ENCODE measurements at places on chromosomes 16 and 17.

GRCh38 chr16:72922714-72923113 is 125.2 kb downstream of the ZFHX3 start:
- DNase-seq = no peak

DNA sequence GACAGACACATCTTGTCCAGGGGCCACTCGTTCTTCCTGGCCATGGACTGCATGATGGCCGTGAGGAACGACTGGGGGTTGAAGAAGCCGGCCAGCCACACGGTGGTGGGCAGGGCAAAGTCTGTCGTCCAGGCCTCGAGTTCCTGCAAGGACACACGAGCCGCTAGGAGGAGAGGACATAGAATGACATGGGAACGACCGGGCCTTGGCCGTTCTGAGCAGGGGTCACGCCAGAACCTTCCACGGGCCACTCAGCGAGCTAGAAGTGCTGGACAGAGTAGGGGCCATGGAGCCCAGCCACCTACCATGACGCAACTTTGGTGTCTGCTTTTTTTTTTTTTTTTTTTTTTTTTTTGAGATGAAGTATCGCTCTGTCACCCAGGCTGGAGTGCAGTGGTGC is 47.0 kb downstream of the PGS1 start:
- peak; percentile 66 for DNase-seq

GRCh38 chr16:30409125-30410060 is 2.0 kb downstream of the ZNF771 start:
- peak; percentile 77 for DNase-seq

GRCh38 chr17:82781894-82782274 is 30.0 kb downstream of the TBCD start:
- no peak for DNase-seq

GRCh38 chr16:75965504-75966374 is 239.4 kb upstream of the CPHXL start:
- DNase-seq = no peak

- no peak for DNase-seq
Measured at GRCh38 chr17:27153005-27153404, 140.9 kb upstream of the WSB1 start.

DNA sequence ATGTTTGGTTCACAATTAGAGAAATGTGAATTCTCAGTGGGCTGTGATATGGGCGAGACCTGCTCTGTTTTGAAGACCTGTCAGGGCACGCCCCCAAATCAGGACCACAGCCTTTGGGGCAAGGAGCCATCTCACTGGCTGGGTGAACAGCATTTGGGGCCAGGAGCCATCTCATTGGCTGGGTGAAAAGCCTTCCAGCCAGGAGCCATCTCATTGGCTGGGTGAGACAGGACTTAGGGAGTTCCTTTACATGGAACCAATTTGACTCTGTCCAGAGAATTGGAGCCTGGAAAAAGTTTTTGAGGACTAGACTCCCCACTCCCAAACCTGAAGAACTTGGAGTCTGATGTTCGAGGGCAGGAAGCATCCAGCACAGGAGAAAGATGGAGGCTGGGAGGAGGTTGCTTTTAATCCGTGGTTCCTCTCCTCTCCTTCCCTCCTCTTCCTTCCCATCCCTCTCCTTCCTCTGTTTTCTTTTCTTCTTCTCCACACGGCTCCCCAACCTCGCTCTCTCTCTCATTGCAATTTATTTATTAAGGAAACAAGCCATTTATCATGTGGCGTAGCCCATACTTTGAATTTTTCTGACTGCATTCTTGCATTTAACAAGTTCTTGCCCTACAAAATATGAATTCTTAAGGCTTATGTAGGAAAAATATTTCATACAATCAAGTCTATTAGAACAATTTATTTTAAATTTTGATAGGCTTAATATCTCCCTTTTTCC is 19.7 kb downstream of the FOXL1 start:
- DNase-seq = no peak

DNA sequence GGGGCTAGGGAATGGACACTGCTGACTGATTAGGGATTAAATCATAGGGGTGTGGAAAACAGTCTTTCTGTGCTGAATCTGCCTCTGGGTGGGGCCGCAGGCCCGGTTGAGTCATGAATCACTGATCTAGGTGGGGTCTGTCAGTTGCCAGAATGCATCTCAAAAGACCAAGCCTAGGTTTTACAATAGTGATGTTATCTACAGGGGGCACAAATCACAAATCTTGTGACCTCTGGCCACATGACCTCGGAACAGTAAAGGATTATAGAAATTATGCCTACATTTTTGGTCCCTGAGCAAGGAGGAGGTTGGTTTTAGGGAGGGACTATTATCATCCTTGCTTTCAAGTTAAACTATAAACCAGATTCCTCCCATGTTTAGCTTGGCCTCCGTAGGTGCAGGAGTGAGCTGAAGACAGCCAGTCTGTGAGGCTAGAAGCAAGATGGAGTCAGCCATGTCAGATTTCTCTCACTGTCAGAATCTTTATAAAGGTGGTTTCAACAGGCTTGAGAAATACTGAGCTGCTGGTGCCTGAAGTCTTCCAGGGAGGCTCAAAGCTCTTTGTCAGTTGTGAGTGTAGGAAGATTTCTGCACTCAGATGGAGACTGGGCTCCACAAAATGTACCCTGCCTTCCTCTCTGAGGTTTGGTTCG is 12.9 kb downstream of the GNGT2 start:
- no peak for DNase-seq

DNA sequence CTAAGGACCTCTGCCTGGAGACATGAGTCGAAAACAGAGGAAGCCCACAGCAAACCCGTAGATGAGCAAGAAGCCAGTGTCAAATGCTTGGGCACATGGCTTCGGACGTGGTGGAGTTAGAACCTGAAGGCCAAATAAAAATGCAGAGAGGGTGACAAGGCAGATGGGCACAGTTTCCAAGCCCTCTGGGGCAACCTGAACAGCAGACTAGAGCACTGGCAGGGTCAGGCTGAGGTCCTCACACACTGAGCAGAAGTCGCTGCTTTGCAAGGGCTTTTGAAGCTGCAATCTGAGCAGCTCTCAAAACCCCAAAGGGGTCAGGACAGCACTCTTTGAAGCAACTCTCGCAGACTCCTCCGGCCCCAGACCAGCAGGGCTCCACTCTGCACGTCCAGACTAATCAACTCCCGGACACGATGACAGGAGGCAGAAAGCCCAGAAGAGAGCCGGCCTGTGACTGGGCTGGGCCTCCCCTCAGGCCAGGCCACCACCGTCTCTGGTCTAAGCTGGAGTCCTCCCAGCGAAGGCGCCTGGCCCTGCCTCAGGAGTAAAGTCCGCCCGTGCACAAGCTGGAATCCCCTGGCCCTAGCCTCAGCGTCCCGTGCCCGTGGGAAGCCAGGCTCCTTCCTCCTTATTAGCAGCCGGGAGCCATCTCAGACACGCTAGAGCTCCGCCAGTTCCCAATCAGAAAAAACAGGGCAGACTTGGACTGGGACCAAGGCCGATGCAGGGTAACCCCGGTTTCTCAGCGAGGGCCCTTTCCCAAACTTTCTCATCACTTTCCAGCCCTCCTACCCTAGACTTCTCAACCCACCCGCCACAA is 924 bp downstream of the SMARCD2 start:
- DNase-seq = no peak

- DNase-seq = no peak
Measured at GRCh38 chr16:68696514-68696913, 40.6 kb upstream of the CDH1 start.

DNA sequence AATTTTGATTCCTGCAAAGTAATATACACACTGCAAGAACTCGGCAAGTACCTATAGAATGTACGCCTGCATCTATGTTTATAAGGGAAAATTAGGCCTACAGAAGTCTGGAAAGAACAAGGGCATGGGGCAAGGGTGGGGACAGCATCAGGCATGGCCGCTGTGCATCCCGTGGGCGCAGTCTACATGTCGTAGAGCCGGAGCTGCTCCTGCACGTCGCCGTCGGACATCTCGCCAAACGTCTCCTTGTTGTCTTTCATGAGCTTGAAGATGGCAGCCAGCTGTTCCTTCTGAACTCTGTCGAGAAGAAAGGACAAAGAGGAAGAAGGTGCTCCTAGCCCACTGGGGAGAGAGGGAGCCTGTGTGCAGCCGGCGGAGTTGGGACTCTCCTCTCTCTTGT is 33.4 kb downstream of the MXRA7 start:
- DNase-seq = no peak

DNA sequence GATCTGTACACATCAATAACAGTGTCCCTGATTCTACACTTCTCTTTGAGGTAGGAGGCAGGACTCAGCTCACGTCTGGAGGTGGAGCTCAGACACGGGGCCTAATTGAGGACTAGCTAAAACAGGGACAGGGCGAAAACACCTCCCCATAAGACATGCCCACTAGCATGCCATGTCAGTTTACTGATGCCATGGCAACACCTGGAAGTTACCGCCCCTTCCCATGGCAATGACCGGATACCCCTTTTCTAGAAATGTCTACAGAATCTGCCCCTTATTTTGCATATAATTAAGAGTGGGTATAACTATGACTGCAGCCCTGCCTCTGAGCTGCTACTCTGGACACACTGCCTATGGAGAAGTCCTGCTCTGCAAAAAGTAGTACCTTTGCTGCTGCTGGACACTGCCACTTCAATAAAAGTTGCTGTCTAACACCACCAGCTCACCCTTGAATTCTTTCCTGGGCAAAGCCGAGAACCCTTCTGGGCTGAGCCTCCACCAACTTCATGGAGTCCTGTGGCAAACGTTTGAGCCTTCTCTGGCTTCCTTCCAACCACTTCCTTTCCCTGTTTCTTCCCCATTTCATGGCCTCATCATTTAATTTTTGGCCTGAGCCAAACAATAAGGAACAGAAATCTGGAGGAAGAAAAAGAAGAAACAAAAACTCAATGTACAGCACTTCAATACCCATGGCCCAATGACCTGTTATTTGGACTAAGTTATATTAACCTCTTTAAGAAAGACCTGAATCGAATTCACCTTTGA is 21.0 kb downstream of the PHB1 start:
- no peak for DNase-seq

DNA sequence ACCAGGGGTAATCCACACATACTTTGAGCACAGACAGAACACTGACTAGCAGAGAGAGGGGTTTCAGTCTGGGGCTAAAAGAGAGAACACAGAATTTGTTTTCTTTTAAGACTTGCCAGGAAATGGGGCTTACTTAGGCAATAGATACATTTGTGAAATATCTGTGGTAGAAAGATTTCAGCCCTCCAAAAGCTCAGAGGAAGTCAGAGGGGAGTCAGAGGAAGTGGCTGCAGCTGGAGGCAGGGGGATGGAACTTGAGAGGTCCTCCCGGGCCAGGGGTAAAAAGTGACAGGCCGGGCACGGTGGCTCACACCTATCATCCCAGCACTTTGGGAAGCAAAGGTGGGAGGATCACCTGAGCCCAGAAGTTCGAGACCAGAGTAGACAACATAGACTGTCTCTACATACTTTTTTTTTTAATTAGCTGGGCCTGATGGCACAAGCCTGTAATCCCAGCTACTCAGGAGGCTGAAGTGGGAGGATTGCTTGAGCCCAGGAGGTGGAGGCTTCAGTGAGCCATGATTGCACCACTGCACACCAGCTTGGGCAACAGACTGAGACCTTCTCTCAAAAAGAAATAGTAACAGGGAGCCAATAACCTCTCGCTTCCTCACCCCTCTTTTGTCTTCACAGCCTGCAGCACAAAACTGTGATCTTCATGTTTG is 49.9 kb downstream of the NLRC5 start:
- DNase-seq = no peak

GRCh38 chr17:77245162-77245926 is 104.6 kb downstream of the SEC14L1 start:
- no peak for DNase-seq

DNA sequence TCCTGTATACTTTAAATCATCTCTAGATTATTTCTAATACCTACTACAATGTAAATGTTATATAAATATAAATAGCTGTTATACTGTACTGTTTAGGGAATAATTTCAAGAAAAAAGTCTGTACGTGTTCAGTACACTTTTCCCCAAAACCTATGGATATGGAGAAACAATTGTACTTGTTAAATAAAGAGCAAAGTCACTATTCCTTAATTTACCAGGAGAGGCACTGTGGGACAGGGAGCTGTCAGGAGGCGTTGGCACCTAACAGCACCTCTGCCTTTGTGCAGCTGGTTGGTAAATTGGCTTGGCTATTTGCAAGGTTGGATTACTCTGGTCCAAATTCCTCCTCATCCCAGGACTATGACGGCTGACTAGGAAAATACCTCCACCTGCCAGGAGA is 28.0 kb downstream of the CRHR1 start:
- DNase-seq = no peak

DNA sequence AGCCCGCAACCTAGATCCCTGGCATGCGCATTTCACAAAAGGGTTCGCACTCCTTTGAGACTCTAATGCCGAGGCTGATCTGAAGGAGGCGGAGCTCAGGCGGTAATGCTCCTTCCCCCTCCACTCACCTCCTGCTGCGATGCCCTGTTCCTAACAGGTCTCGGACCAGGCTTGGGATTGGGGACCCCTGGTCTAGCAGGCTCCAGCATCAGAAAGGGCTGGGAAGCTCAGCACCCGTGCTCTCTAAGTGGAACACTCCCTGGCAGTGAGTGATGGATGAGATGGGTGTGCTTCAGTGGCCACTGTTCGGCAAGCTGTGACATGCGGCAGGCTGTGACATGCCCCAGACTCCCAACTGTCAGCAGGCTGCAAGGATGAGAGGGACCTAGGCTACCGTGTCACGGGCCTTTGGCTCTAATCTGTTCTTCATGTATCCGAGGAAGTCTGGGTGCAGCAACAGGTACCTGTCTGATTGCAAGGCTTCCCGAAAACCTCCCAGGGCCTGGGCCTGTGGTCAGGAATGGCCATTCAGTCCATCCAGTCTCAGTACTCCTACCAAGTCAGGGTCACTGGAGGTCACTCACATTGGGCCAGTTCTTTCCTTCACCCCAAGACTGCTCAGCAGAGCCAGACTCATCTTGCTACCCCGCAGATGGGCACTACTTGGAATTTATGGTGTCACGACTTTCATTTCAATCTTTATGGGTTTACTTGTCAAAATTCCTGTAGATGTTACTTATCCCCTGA is 1.3 kb upstream of the ST6GALNAC2 start:
- DNase-seq = no peak

DNA sequence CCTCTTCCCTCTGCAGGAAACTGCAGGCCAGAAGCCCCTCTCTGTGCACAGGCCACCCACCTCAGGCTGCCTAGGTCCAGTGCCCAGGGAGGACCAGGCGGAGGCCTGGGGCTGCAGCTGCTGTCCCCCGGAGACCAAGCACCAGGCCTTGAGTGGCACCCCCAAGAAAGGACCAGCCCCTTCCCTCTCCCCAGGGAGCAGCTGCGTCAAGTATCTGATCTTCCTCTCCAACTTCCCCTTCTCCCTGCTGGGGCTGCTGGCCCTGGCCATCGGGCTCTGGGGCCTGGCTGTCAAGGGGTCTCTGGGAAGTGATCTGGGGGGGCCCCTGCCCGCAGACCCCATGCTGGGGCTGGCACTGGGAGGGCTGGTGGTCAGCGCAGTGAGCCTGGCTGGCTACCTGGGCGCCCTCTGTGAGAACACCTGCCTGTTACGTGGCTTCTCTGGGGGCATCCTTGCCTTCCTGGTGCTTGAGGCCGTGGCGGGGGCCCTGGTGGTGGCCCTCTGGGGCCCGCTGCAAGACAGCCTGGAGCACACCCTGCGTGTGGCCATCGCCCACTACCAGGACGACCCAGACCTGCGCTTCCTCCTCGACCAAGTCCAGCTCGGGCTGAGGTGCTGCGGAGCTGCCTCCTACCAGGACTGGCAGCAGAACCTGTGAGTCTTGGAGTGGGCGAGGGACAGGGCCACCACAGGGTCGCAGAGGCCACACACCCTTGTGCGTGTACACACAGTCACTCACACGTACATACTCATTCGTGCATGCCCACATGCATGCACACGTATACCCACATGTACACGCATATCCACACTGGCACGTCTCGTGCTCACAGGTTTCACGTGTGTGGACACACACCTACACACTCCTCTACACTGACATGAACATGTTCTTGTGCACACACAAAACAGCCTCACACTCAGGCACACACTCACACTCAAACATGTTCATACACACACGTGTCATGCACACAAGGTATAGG is 8.3 kb downstream of the TSPAN10 start:
- no peak for DNase-seq

All from RWPE2 (cell line).